ENCODE measurements at places on chromosomes 12 and 14. TPM values are rescaled to one million over a fixed set of nuclear protein-coding genes. Genes with fewer than 3 reads are reported as not detected.
A peak's percentile ranks its signal among the peaks of the same experiment; 100 is the strongest.

- no peak for DNase-seq
These were observed 230.9 kb downstream of the BTG1 start for GRCh38 chr12:91914701-91915100.

- no peak for DNase-seq
These were observed 3.6 kb upstream of the TNFRSF1A start for GRCh38 chr12:6345319-6346091.

GRCh38 chr14:52856139-52856538 lies 64.7 kb upstream of the GNPNAT1 start:
- no peak for DNase-seq

DNA sequence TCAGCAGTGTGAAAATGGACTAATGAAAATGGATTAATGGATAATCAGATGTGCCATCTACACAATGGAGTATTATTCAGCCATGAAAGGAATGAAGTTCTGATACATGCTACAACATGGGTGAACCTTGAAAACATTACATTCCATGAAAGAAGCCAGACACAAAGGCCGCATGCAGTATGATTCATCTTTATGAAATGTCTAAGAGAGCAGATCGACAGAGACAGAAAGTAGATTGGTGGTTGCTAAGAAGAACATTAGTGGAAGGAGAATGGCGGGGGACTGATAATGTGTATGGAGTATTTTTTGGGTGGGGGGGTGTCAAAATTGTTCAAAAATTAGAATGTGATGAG lies 47.3 kb downstream of the PRKAB1 start:
- DNase-seq, result no peak

DNA sequence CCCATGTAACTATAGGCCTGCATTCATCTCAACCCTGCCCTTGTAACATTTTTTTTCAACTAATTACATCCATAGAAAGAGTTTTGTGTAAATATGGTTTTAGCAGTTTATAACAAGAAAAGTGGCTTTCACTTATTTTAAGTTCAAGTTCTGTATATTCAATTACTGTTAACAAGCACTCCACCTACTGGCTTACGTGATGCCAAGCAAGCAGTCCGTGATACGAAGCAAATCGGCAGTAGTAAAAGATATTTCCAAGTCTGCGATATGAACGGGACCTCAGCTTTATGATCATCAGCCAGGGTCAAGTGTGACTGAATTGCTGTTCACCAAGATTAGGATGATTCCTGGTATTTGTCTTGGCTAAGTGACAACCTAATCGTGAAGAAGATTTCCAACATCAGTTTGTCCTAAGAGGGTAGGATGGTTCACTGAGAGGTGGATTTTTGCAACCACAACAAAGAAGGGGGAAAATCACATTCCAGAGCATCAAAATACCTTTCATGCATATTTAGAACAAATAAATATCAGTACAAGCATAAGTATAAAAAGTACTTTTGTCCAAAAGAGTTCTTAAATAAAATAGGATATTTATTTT lies 456.2 kb downstream of the FOXG1 start:
- no peak for DNase-seq

KCNK10 gene
- total RNA-seq, result not detected

DNA sequence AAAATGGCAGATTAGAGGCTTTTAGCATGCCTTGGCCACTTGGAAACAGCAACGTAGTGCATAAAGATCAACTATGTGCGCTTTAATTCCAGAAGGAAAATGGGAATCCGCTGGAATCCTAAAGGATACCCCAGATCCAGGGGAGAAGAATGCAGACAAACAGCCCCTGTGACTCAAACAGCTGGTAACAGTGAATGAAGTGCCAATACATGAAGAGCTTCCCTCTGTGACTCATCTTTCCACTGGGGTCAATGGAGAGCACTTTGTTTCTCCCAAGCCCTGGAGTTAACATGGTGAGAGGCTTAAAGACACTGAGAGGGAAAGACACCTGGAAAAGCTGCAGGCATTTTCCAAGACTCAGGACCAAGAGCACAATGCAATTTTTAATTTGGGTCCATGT lies 263.1 kb downstream of the CEP128 start:
- no peak for DNase-seq

- no peak for DNase-seq
These were observed 8.8 kb downstream of the SMOC1 start for GRCh38 chr14:69887740-69888657.

DNA sequence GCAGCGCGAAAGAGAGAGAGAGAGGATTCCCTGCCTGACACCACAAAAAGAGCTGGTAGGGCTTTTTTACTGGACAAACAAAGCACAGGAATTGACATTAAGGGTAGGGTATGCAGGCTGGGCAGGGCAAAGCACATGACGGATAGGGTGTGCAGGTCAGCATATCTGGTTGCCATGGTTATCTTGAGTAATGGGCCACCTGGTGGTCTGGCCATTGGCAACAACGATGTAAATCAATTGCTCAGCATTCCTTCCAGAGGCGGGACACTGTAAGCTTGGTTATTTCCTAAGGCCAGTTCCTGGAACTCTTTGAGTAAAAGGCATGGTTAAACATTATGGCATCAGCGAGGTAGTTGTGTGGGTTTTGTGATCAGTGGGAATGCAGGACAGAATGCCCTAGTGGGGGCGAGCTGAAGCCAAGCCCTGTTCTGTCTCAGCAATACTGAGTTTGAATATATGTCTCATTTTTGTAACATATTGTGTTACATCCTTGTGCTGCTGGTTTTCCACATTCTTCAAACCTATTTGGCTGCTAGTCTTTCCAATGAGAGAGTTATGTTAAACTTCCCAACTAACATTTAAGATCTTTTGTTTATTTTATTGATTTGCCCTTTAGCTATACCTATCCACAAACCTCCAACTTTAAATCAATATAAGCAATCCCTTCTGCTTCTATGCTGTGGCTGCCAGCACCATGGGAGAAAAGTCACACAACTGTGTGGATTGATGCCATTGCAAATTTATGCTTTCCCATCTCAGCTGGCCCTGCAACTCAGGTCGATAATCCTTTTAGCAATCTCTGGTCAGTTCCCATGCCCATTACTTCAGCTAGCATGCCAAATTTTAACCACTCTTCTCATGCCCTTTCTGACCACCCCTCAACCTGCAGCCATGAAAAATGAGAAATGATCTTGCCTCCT lies 396.7 kb upstream of the PDE3A start:
- no peak for DNase-seq

DNA sequence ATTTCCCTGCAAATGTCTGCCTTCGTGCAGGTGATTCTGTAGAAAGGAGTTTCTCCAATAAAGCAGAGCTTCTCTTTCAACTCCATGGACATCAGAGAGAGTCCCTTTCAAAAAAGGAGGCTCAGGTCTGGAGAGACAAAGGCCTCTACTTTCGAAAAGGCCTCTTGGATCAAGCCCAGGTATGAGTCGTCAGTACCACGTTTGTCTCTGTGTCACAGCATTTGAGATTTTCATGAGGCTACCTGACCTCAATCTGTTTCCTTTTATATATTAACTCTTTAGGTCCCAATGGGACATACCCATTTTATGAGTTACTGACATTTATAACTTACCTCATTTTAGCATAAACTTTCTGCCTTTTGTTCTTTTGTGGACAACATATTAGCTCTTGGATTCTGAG lies 290.8 kb downstream of the RPAP3 start:
- DNase-seq, result no peak

- no peak for DNase-seq
These were observed 23.8 kb downstream of the JAG2 start for GRCh38 chr14:105144666-105145380.

- DNase-seq, result no peak
These were observed 350.7 kb downstream of the SEC23A start for GRCh38 chr14:38752341-38752740.

MFAP5 gene
- total RNA-seq, result not detected

DNA sequence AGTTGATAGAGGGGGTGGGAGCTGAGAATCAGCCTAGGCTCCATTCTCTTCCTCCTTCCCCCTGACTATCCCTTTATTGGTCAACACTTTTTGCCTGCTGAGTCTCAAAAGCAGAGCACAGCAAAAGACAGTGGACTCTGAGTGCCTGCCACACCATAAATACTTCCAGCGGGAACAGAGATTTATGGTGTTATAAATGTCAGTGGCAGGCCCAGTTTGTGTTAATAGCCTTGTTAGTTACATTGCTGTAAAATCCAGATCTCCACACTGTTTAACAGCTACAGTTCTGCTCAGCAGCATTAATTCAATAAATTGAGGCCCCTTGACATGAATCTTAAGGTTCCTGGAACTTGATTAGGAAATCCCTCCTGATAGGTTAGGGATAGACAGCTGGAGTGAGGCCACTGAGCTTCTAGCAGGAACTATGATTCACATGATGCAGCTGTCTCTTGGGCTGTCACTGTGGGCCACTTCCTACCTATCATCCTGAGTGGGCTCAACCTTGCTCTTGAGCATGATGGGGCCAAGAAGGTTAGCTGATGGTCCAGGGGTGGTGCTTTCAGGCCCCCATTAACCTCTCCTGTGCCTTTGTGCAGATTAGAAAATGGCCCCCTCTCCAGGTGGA lies 295.2 kb upstream of the SRRM4 start:
- DNase-seq, result no peak

VRTN gene
- not detected for total RNA-seq

CABP1 gene
- total RNA-seq, result 3.0 TPM

DNA sequence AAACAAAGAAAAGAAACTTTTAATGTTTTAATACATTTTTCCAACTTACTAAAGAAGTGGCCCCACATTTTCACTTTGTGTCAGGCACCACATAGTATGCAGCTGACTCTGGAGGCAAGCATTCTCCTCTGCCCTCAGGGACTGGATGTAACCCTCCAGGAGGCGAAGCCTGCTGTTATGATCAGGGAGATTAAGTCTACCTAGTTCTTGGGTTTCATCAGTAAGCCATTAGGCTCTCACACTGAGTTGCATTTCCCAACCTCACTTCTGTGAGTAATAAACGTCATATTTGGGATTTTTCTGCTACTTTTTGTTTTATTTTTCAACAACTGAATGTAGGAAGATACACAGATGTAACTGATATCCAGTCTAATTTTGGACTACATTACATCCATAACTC lies 101.2 kb upstream of the LRFN5 start:
- no peak for DNase-seq

DCP1B gene
- total RNA-seq, result 9.0 TPM

- DNase-seq, result no peak
These were observed 12.1 kb downstream of the LTBP2 start for GRCh38 chr14:74599946-74600345.

GRCh38 chr14:20417250-20418186 lies 4.2 kb upstream of the TEP1 start:
- DNase-seq, result no peak

GRCh38 chr12:59194794-59195193 lies 274.5 kb upstream of the LRIG3 start:
- no peak for DNase-seq

NELL2 gene
- total RNA-seq, result 82.3 TPM

- no peak for DNase-seq
These were observed 64.8 kb upstream of the E2F7 start for GRCh38 chr12:77130193-77130592.

- no peak for DNase-seq
These were observed 163.9 kb upstream of the TMTC2 start for GRCh38 chr12:82522762-82523161.

DNA sequence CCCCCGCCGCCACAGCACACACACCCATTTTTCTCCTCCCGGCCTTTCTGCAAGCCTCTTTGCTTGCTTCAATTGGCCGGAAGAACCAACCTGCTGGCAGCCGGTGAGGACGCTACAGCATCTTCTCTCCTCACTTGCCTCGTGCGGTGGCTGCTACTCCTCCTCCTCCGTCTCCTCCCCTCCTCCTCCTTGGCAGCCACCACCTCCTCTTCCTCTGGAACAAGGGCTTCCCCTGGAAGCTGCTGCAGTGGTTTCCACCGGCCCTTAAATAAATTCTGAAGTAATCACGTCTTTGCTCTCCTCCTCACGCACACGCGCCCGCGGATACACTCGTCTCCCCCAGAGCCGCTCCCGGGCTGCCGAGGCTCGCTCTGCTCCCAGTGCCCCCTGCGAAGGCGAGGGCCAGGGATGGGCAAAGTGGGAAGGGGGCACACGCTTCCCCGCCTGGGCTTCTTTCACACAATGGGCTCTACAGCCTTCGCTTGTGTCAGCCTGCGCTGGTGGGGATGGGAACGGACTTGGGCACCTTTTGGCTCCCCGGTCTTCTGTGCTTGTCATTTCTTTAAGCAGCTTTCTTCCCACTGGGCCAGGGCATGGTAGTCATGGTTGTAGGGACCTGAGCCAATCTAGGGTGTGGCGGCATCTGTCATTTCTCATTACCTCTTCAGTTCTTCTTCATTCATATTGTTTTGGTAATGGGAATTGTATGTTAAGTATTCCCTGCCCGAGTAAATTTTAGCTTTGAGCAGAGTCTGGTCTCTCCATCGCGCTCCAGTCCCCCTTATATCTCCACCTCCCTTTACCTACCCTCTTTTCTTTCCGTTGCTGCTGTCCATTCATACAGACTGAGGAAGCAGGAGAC lies at the start of gene PPFIA2:
TSS of gene PPFIA2 (minus strand) at position 161 of the 862 bp plus-strand sequence.
- peak; percentile 7 for DNase-seq

DNA sequence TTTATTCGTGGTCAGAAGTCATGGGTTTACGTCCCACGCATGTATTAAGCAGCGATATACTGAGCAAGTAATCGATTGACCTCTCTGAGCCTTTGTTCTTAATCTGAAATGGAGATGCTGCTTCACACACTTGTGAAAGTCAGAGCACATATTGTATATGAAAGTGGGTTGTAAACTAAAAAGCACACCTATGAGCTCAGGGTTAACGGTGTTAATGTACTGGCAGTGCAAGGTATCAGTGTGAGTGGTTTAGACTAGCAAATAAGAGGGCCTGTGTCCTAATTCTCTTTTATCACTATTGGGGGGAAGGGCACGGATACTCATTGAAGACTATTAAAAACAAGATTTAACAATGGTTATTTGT lies 676 bp downstream of the MRPL42 start:
- DNase-seq, result no peak

GRCh38 chr12:128801879-128802391 lies 21.8 kb downstream of the SLC15A4 start:
- DNase-seq, result no peak

ABCD2 gene
- 7.3 TPM for total RNA-seq

DNA sequence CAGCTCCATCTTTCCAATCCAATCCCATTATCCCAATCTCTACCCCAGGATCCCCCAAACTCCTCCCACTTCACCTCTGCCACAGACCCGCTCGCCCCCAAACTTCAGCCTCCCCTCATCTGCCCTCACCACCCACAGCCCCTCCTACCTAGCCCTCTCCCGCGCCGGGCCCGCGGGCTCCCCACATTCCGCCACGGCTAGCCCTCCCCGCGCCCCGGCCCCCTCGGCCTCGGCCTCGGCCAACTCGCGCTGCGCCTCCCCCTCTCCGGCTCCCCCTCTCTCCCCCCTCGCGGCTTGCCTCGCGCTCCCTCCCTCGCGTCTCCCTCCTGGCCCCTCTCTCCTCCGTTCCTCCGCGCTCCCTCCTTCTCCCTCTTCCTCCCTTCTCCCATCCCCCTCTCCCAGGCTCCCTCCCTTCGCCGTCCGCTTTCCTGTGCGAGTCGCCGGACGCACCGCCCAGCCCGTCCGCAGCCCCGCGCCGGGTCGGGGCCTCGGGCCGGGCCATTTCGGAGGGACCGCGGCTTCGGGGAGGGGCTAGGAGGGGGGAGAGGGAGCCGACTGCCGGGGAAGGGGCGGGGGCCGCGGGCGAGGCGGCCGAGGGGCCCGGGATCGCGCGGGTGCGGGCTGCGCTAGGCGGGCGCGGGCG lies at the start of gene ATN1:
TSS of gene ATN1 (plus strand) at position 581 of the 643 bp plus-strand sequence. CDS start 6,043 bp downstream, outside the sequence.
- peak; percentile 43 for DNase-seq

SMOC1 gene
- total RNA-seq, result not detected

TAS2R9 gene
- not detected for total RNA-seq

GRCh38 chr14:31457665-31458659 lies 656 bp upstream of the DTD2 start:
- no peak for DNase-seq

All from activated naive CD4-positive, alpha-beta T cell treated with anti-CD3 and anti-CD28 coated beads, Interleukin-2, amount 50 U/mL, for 72 hours (primary cell).